ENCODE measurements at places on chromosomes 12 and 14.

- no peak for DNase-seq
Observed at GRCh38 chr12:29546000-29546399, 48.5 kb upstream of the OVCH1 start.

DNA sequence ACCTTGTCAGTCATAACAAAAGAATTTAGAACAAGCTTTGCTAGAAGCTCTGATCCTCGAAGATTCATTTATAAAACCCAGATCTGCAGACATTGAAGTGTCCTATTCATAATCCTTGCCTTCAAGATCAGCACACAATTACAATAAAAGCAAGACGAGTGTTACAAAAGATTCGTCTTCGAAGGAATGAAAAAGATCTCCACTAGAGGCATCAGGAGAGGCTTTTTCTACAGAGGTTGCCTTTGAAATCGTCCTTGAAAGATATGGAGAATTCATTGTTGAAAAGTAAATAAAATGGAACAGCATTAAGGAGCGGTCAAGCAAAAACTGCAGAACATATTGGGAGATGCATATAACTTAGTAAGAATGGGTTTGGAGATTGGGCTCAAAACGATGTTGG, 146.4 kb downstream of the BMP4 start:
- DNase-seq: no peak

DNA sequence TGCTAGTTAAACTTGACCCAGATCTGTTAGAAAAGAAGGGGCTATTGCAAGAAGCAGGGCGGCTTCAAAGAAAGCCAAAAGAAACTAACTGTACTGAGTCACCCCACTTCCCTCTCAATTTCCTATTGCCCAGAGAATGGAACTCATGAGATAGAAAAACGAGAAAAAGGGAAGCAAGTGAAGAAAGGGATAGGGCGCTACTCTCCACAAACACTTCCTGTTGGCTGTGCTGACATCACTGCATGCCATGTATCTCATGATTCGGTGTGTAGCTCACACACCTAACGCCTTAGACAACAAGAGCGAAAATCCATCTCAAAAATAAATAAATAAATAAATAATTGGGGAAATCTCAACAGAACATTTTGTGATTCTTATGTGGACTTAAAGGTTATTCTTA, 13.0 kb upstream of the P2RX4 start:
- DNase-seq: no peak

- DNase-seq: no peak
Observed at GRCh38 chr12:81692008-81692407, 67.1 kb downstream of the PPFIA2 start.

DNA sequence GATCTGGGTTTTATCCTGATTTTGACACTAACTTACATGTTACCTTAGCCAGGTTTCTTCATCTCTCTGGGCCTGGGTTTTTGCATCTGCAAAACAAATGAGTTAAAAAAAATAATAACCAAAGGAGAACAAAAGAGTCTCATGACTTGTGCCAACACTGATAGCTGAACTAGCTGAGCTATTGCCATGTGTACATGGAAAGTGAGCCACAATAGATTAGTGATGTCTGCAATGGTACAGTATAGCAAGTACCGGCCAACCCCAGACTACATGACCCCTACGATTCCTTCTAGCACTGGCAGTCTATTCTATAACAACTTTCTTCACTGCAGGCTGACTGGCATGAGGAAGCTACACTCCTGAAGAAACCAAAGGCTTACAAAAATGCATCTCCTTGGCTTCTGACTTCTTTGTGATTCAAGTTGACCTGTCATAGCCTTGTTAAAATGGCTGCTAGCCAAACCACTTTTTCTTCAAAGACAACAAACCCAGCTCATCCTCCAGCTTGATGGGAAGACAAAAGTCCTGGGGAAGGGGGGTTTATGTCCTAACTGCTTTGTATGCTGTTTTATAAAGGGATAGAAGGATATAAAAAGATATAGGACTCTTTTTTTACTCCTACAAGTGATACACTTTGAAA, 123.7 kb downstream of the DAD1 start:
- DNase-seq: no peak

DNA sequence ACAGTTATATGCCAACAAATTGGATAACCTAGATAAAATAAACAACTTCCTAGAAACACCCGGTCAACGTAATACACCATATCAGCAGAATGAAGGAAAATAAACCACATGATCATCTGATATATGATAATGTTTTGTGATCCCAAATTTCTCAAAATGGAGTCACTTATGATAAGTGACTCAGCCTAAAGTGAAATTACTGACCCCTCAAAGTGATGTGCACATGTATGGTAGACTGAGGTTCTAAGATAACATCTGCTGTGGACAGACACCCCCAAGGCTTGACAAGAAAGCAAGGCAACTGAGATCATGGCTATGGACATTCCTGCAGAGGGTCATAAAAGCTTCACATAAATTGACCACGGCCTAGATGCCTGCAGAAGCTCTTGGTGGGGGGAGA, 105.1 kb upstream of the DCN start:
- no peak for DNase-seq

DNA sequence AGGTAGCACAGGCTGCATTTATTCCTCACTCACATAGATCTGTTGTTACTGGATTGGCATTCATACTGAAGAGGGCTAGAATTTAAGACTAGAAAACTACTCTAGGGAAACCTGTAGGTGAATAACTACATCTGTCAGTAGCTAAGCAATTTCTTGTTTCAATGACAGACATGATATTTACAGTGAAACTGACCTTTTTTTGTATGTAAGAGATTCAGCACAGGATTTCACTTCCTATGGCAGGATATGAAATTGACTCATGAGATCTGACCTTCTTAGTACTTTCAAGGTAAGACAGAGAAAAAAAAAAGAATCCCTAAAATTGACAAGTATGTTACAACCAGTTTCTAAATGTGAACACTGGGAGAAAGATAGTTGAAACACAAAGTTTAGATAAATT, 189.8 kb upstream of the SLC16A7 start:
- DNase-seq: no peak

DNA sequence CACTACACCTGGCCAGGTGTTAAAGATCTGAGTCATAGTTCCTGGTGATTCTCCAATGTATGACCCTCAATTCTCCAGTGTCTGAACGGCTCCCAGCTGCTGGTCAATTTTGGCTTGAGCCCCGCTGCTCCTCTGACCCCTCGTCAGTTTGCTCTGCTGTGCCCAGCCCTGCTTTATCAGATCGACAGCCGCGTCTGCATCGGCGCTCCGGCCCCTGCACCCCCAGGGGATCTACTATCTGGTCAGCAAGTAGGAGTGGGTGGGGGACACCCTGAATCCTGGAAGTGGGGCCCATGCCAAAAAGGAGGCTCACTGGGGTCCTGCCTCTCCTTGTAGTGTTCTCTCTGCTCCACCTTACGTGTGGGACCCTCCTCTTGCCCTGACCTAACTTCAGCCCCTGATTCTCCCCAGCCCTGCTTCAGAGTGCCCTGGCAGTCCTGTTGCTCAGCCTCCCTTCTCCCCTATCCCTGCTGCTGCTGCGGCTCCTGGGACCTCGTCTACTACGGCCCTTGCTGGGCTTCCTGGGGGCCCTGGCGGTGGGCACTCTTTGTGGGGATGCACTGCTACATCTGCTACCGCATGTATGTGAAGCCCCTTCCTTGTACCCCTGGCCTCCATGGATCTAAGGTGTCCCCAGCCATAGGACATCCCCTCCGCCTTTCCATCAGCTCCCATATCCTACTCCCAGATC, 5.0 kb downstream of the SLC39A5 start:
- DNase-seq: no peak

DNA sequence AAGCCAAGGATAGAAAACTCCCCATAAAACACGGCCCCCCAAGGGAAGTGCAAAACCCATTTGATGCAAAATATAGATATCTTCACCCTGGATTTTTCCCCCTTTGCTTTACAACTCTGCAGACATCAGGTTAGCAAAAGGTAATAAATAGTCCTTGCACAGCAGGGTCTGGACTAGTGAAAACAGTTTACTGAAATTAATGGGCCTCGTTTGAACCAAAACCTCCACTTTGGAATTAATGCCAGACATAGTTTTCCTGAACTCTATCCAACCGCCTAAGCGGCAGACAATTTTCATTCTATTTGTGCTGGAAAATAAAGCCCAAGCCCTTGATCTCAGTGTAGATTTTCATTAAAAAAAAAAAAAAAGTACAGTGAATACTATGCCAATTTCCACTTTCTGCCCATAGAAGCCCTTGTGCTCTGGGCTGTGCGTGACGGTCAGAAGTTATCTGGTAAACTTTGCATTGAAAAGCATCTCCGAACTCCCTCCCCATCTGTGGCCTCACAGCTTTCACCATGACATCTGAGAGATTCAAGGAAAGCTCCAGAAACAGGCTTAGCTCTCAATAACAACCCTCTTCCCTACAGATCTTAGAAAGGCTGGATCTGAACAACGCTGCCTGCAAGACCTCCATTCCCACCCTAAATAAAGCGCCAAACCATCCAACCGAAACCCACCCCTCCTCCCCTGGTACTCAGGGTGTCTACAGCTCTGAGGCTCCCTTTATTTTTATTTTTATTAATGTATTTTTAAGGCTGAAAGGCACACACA, 11.0 kb upstream of the IRF2BPL start:
- DNase-seq: no peak

DNA sequence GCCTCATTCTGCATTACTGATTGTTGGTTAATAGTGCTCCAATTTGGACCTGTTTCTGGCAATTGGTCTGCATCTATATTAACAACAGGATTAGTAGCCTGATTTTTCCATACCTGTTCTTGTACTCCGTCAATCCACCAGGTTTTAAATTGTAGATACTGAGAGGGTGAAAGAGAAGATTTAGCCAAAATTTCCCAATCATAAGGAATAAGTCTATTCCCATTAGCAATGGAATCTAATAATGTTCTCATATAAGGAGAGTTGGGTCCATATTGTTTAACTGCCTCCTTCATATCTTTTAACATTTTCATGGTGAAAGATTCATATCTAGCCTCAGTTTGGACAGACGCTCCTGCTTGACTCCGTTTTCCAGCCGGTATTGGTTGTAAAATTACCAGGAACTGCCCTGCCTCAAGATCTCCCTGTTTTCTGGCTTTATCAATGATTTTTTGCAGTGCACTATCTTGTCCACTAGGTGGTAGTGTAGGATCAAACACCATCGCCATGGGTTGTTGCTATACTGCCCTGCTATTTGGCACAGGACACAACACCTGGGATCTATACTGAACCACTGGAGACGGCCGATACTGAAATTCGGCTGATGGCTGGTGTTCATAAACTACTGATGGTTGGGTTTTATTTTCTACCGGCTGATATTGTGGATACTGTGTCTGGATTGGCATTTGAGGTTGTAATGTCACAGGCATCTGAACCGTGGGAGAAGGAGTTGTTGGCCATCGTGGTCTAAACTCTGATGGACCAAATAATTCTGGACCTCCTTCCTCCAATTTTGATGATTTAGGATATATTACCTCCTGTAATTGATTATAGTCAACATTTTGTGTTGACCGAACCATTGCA, 25.2 kb downstream of the DHRS4L2 start:
- DNase-seq: peak; percentile 55

DNA sequence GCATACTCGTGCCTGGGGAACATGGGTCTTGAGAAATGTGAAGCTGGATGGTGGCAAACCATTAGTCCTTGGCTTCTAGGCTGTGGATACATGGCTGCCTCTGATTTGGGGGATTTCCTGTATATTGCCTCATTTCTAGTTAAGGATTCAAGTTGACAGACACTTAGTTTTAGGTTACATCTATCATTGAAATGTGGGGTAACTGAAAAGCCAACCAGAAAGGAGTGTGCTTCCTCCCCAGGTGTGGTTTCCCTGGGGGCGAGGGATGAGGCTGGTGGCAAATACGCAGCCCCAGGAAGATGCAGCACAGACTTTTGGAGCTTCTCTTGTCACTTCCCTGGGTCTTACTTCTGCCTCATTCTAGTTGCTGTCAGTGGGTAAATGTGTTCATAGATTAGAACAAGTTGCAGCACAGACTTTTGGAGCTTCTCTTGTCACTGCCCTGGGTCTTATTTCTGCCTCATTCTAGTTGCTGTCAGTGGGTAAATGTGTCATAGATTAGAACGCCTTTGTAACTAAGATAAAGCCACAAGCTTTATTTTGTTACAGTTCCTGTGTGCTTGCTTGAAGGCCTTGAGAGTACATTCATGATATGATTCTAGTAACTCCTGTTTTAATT, 85.1 kb downstream of the BORCS5 start:
- DNase-seq: no peak

- DNase-seq: no peak
Observed at GRCh38 chr12:95718006-95718431, 72.5 kb downstream of the NTN4 start.

DNA sequence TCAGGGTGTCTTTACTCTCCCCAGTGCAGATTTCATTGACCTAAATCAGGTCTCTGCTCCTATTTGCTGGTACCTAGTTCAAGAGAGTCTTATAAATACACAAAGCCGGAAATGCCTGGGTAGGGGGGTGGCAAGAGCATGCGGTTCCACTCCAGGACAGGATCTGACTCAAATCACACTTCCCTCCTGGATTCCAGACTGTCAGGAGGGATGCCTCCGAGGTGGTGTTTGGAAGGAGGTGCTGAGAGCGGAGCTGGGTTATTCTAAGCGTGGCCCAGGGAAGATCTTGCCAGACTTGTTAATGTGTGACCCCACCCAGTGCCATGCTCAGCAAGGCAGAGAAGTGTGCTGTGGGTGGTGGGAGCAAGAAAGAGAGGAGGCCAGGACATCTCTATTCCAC, 49.8 kb downstream of the B4GALNT3 start:
- peak; percentile 64 for DNase-seq

DNA sequence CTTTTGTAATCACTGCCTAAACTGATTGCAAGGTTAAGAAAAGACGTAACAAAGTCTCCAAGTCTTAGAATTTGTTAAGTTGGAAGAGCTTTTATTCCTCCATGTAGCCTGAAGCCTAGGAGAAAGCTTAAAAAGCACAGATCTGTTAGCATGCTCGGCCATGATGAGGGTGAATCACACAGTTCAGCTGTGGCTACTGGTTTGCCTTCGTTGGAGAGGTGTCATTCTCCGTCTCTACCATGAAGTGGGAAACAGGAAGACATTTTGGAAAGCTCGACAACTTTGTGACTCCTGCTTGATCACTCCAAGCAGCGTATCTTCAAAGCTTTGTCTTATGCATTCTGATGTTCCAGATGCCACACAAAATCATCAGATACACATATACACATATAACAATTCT, 27.1 kb downstream of the DCP1B start:
- no peak for DNase-seq
